Activated gamma-delta T cell (primary cell): ENCODE measurements at places on chromosomes 2 and 18.

DNA sequence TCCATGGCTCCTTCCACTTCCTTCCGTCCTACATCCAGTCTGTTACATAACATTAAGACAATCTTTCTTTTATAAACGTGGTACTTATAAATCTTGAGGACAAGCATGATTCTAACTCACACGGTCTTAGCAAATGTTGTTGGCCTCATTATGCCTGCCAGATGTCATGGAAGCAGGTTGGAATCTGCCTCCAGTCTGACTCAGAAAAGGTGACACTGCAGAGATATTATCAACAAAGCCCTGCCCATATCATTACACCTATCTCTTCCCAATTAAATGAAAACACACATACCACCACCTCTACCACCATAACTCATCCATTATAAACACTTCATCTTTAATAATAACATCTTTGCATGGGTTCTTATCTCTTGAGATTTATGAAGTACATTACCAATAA, 334.7 kb upstream of the CHAC2 start:
- no peak for DNase-seq

- DNase-seq = no peak
These were observed 166.7 kb downstream of the FHOD3 start for GRCh38 chr18:36464126-36464651.

DNA sequence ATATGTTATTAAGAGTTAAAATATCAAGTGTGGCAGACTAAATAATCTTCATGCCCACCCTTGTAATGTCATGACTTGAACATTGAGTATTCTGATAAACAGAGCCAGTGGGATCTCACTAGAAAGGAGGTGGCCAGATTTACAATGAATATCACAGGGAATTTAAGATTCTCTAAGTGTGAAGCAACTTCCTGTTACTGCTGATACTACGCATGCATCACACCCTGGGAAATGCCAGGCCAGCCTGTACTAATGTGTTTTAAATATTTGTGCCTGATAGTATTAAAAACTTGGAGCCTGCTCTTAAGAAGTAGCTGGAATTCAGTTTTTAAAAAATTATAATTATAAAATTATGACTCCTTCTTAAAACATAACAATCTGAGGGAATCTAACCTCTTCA, 148.3 kb downstream of the LAMA3 start:
- no peak for DNase-seq

GRCh38 chr2:27925766-27926472, 35.4 kb downstream of the BABAM2 start:
- no peak for DNase-seq

DNA sequence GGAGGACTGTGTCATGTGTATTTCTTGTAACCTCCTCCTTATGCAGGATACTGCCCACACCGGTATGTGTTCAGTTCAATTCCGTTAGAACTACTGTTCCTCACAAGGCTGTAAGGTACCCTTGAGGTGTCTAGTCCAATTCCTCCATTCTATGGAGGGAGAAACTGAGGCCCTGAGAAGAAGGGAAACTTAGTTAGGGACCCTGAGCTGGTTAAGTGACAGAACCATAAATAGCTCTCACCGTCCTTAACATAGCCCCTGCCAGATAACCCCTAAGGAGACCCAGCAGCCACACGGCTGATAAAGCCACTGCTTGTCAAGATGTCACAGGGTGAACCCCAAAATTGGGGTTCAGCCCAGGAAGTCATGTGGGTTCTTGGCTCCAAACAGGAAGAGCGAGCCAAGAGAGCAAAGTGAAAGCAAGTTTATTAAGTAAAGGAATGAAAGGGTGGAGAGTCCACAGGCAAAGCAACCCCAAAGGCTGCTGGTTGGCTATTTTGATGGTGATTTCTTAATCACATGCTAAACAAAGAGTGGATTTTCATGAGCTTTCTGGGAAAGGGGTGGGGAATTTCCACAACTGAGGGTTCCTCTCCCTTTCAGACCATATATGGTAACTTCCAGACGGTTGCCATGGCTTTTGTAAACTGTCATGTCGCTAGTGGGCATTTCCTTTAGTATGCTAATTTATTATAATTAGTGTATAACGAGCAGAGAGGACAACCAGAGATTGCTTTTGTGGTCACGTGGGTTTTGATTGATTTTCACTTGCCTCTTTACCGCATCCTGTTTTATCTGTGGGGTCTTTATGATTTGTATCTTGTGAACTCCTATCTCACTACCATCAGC, 83.4 kb upstream of the RTN4 start:
- no peak for DNase-seq

- no peak for DNase-seq
These were observed 331.0 kb downstream of the METTL4 start for GRCh38 chr18:2240311-2240705.

DNA sequence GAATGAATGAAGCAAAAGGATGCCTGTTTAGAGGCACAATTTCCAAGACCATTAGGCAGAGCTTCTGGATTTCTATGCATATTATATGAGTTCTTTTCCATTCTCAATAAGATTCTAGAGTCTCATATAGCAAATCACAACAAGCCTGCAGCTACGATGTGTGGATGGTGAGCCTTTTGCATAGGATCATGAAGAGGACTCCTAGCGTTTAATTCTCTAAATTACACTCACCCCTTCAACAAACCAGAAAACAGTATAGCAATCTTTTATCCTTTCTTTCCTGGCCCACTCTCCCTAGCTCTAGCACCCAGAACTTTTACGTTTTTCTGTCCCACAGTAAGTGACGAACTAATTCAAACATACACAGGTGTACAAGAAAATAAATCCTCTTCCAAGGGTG, 293.1 kb upstream of the KLHL29 start:
- no peak for DNase-seq

DNA sequence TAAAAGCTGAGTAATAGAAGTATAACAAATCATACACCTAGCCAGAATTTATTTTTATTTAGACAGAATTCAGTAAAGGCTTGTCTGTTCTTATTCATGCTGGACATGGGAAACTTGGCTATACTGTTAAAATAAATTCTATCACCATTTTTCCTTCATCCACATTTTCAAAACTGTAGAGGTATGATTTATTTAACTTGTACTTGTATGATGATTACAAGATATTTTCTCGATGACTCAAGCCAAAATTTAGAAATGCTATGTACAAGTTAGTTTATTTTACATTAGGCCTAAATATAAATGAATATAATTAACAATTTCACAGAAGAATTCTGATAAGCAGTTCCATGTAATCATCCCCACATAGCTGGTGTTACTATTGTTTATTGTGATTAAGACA, 194.8 kb upstream of the DOK6 start:
- DNase-seq = no peak

DNA sequence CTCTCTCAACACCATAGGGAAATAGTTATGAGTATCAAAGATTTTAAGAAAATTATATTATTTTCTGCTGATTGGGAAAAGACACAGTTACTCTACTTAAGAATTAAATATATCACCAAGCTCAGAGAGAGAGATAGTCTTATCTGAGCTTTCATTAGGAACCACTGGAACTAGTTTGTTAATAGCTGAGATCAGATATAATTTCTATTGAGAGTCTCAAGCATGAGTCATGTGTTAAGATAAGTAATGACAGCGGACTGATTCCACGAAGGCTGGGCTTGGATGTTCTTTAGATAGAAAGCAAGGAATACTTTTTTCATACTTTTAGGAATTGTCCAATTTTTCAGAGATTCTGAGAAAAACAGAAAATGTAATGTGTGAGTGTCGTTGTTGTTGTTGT, 44.4 kb upstream of the RBM44 start:
- no peak for DNase-seq

GRCh38 chr2:217958206-217958883, 44.5 kb downstream of the TNS1 start:
- DNase-seq = no peak
